ENCODE measurements at places on chromosomes 6 and 20.

DNA sequence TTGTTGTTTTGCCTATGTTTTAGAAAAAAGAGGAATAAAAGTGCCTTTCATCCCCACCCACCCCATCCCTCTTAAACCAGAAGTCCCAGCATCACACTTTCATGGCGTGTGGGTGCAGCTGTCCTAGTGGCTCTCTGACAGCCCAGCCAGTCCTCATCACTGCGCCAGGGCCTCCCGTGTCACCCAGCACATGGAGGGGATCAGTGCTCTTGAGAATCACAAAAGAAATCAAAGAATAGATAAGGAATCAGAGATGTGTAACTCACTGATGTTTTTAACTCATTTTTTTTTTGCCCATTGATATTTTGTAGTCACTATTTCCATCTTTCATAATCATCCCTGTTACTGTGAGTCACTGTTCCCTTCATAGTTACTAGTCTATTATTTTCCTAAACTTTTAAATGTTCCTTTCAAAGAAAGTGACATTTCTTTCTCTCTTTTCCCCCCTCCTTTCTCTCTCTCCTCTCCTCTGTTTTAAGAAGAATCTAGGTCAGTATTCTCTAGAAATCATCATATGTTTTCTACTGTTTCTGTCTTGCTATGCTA, 78.6 kb downstream of the AIG1 start:
- DNase-seq: no peak

DNA sequence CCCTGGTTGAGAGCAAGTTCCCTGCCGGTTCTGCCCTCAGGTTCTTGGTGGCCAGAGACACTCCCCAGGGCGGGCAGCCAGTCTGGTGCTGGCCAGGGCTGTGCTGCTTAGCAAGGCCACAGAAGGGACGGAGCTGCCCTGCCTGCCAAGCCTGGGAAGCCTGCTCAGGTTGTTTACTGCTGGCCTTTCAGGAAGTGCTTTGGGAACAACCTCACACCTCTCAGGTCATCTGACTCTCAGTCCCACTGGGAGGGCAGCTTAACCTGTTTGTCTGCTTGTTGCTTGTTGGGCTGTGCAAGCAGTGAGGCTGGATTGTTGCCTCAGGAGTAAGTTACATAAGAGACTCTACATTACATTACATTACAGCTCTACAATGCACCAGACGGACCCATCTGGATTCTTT, 75.8 kb upstream of the AFDN start:
- DNase-seq: no peak

DNA sequence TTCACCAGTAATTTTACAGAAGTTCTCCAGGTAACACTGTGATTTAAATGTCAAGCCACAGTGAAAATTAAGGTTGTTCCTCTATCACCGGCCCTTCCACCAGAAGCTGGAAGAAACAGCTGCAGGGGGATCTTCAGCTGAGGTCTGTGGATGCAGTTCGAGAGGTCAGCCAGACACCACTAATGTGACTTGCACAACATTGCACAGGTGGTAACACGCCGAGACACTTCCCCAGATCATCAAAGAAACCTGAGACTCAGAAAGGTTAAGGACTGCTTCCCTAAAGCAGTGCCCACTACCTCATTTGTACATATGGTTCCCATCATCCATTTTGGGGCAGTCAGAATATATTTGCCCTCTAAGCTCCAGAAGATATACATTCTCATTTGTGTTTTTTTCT, 8.1 kb upstream of the SERPINB9 start:
- no peak for DNase-seq

DNA sequence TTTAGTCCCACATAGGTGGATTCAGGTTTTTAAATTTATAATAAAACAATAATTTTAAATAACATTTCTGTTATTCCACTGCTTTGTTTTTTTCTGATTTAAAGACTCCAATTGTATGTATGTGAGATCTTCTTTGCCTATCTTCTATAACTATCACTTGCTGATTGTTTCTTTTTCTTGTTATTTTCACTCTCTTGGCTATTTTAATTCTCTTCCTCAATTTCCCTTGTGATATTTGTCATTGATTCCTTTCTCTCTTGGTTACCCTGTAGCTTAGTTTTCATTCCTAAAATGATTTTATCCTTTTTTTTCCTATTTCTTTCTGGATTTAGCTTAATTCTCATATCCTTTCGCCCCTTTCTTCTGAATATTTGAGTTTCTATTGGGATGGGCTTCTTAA, 227.3 kb upstream of the TENT5A start:
- DNase-seq: no peak

GRCh38 chr20:23690581-23690980, 1.7 kb upstream of the CST4 start:
- DNase-seq: no peak

DNA sequence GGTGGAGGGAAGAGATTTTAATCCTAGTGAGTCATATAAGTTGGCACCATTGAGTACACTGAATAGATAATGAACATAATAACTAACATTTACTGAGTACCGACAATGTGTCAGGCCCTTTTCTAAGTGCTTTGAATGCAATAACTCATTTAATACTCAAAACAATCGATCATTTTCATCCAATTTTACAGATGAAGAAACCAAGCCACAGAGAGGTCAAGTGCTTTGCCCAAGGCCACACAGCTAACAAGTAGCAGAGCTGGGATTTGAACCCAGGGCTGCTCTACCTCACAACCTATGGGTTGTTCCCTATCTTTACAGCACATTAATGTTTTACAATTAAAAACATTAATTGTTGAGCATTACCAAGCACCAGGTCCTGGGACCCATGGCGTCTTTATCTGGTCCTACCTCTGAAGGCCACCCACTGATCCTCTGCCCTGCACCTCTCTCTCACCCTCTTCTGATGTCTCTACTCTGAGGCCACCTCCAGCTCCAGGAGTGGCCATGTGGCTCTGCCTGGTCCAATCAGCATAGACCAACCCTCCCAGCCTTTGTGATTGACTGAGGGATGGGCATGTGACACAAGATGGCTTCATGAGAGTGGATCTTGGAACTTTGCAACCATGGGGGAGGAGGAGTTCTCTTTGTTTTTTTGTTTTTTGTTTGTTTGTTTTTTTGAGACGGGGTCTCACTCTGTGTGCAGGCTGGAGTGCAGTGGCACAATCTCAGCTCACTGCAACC, 83.9 kb downstream of the KCNB1 start:
- no peak for DNase-seq

GRCh38 chr20:37343212-37343993, 2.5 kb upstream of the SRC start:
- peak; percentile 80 for DNase-seq

- no peak for DNase-seq
These were observed 19.1 kb downstream of the PCK1 start for GRCh38 chr20:57579898-57580447.

GRCh38 chr6:139452148-139452876, 77.9 kb upstream of the CITED2 start:
- DNase-seq: no peak

DNA sequence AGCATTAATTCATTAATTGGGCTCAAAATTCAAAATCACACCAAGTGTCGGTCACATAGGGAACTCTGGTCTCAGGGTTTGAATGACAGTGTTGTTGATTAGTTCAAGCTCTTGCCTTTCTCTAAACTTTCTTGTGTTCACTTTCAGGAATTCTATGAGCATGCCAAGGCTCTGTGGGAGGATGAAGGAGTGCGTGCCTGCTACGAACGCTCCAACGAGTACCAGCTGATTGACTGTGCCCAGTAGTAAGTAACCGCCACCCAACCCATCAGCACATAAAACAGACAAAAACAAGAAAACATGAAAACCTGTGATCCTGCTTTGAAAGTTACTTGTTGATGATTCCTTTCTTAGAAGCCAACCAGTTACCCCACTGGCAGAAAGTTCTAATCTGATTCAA, 52.7 kb downstream of the GNAS start:
- no peak for DNase-seq

- no peak for DNase-seq
These were observed 16.0 kb downstream of the HTR1B start for GRCh38 chr6:77447254-77447653.
